ENCODE measurements at places on chromosomes 2 and 18.

GRCh38 chr2:180980943-180981911, 822 bp downstream of the UBE2E3 start:
- DNase-seq: peak; percentile 33

- DNase-seq: no peak
Observed at GRCh38 chr18:41145516-41145915, 809.5 kb upstream of the PIK3C3 start.

DNA sequence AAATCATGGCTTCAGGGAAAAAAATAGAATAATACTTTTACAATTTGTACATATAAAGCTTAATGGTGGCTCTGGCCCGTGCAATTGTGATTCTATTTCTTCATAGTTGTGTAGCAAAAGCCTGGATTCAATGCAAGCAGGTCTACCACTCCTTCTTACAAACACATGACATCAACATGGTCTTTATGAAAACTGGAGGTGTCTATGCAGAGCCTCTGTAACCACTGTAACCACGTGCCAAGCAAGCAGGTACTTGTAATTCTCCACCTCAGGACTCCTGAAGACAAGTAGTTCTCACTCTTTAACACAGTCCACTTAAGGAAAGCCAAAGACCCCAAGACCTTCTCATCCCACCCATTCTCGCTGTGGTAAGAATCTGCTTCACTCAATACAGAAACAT, 62.6 kb downstream of the METTL4 start:
- DNase-seq: no peak

- no peak for DNase-seq
Observed at GRCh38 chr2:48530033-48530811, at the start of gene STON1. Gene STON1 (plus strand): TSS chr2:48530154. CDS start chr2:48580634, 50,480 bp downstream.

DNA sequence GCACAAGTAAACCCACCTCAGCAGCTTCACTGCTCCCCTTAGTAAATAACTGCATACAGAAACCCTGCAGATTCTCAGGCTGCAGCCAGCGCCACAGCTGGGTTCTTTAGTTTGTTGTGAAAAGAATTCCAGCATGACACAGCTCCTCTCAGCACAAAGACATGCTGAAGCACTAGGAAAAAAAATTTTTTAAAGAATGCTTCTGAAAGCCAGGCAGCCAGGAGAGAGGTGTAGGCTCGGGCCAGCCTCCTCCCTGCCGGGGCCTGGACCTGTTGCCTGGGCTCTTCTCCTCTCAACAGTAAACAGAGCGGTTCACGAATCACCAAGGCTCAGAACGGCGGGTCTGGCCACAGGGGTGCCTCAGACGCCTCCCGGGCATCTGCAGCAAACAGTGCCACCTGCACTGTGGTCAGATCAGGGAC, 95.7 kb upstream of the POU3F3 start:
- DNase-seq: peak; percentile 22

- DNase-seq: no peak
Observed at GRCh38 chr2:146950911-146951310, 893.9 kb upstream of the ACVR2A start.

DNA sequence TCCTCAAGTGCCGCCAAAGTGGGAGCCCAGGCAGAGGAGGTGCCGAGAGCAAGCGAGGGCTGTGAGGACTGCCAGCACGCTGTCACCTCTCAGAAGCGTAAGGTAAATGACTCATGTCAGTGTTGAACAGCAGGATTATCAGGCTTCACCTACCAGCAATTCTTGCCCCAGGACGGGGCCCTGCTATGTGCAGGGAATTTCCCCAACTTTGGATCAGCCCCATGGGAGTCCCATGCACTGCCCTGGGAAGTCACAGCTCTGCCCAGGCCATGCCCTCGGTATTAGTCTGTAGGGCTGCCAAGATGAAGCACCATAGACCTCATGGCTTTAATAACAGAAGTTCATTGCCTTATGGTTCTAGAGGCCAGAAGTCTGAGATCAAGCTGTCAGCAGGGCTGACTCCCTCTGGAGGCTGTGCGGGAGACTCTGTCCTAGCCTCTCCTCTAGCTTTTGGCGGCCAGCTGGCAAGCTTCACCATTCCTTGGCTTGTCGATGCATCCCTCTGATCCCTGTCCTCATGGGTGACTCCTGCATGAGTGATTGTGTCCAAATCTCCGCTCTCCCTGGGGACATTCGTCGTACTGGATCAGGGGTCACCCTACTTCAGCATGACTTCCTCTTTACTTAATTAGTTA, 55.9 kb downstream of the TRPM8 start:
- DNase-seq: no peak

DNA sequence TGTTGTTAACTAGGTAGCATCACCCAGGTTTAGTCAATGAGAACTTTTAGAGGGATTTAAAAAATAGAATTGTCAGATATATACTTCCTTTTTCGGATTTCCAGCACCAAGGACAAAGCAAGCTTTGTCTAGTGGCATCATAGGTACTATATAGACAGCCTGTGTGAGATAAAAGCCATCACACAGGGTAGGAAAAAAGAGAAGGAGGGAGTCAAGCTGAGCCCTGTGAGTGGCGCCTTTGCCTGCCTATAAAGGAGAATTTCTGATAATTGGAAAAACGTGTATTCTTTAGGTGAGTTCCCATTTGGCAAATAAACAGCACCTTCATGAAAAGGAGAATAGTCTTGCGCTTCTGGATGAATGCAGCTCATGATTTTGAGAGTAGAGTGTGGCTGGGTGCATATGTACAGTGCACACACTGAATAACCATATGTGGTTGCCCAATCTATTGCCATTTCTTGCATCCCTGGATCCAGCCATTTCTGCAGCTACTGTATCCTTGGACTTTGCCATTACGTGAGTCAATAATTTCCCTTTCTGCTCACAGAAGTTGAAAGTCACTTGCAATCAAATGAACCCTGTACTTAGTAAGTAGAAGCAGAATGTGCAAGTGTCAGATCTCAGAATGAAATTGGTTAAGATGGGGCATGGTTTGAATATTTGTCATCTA, 559.9 kb upstream of the MEX3C start:
- no peak for DNase-seq

GRCh38 chr2:176280867-176281658, 11.8 kb downstream of the MTX2 start:
- DNase-seq: no peak

GRCh38 chr2:137237055-137237454, 471.7 kb downstream of the THSD7B start:
- DNase-seq: no peak

Data from NCI-H1092 treated with DMSO at 0.1 percent for 48 hours (cell line).